ENCODE measurements at places on chromosomes 7 and 10.

GRCh38 chr7:112071856-112072255, 134.3 kb downstream of the DOCK4 start:
- no peak for DNase-seq

DNA sequence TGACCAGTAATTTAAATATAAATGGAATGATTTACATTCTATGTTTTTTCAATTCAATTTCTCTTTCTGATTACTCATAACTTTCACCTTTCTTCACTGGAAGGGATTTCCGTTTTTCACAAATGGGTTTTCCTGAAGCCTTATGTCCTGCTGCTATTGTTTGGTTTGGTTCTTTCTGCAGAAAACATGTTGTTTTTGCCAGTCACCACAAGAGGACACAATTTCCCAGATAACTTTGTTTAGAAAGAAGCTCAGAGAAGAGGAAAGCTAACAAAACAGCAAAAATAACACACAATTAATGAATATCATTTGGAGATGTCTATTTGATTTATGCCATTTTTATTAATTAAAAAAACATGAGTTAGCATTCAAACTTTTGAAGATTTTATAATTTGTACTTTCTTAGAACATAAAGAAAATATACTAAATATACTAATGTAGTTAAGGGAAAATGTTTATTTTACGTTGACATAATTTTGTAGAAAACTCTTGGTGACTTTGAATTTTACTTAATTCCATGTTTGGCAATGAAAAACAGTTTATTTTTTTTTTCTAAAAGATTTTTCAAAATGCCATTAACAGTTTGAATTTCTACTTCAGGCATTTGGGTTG, 4.6 kb upstream of the TWIST1 start:
- no peak for DNase-seq

- no peak for DNase-seq
Observed at GRCh38 chr10:128657548-128657947, 531.3 kb upstream of the MKI67 start.

DNA sequence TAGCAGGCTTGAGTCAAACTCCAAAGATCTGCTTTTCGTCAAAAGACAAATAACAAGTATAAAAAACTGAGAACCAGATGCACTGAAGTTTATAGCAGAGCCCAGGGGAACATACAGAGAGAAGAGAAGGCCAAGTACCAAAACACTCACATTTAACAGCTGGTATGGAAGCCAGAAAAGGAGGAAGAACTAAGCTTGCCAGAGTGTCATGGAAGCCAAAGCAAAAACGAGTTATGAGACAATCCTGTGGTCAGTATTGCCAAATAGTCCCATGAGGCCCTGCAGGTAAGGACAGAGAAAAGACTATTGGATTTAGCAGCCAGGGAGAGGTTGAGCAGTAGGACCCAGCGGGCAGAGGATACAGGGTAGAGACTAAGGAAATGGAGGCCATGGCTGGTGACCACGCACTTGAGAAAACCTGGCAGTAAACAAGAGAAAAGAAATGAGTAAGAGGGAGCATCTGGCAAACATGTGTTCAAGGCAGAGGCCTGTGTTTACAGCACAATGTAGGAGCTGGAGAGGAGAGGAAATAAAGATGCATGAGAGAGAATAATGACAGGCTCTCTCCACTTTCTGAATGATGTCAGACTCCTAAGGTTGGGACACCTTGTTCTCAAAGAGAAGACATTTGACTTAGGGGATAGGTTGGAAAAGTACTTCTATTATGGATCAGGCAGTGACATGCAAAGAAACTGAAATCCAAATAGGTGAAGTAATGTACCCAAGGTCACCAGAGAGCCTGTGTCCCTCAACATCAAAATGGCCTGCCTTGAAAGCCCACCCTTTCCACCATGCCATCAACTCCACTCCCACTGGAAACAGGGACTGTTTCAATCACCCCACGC, 9.1 kb downstream of the CREB3L2 start:
- no peak for DNase-seq

DNA sequence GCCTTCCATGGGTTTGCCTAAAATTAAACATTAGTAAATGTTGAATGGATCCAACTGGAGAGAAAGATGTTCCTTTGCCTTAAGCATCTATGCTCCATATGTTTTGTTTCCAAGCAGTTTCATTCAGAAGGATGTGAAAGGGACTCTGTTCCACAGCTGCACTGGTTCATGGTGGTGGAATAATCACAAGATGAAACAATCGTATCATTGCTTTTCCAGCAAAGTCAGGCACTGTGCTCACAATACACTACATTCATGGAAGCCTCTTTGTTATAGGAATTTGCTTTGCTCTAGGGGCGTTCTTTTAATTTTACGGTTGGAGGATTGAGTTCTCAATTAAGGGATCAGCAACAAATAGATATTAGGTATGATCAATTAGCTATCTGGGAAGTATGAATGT, 33.8 kb downstream of the RAMP3 start:
- DNase-seq, result no peak

GRCh38 chr10:121654021-121654545, 55.8 kb upstream of the FGFR2 start:
- DNase-seq, result no peak

- DNase-seq, result no peak
Observed at GRCh38 chr10:51176976-51177695, 102.8 kb downstream of the PRKG1 start.

DNA sequence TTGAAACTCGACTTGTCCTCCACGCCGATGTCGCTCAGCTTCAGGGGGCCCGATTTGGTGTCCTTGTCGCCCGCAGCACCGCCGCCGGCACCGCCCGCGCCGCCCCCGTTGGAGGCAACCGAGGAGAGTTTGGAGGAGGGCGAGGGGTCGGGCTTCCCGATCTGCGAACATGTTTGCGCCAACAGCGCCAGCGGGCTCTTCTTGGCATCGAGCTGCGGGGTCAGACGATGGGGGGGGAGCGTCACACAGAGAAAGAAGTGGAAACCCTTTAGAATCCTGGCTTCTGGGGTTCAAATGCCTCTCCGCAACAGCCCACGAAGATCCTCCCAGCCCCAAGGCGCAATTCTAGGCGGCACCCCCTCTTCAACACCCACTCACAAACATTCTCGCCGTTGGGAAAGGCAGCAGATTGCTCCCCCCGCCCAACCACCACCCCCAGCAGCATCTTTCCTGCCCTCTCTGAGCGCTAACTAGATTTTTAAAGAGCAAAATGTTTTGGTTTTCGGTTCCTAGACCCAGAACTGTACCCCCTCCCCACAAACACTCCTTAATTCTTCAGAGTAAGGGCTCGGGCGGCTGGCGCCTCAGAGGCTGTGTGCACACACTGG, 1.3 kb downstream of the ZNF503 start:
- DNase-seq, result no peak

DNA sequence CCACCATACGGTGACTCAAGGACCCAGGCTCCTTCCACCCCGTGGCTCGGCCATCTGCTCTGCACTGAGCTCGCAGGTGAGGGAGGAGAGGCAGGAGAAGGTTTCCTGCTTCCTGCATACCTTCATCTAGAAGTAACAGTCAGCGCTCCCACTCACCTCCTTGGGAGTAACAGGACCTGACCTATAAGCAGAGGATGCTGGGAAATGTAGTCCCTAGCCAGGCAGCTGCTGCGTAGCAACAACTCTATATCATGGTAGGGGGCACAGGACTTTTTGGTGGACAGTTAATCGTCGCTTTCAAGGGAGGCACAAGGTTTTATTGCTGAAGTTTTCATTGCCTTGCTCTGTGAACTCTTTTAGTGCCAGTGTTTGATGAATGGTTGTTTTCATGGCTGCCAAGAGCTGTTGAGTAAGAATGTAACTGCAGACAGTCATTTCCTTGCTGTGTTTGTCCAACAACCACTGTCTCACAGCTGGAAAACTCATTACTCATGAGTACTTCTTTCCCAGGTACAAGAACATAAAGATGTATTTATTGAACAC, 10.2 kb upstream of the ZFYVE27 start:
- DNase-seq, result no peak

- DNase-seq, result no peak
Observed at GRCh38 chr10:124428207-124428777, 9.6 kb upstream of the OAT start.

GRCh38 chr7:80100254-80100653, 34.4 kb upstream of the GNAI1 start:
- DNase-seq, result no peak

DNA sequence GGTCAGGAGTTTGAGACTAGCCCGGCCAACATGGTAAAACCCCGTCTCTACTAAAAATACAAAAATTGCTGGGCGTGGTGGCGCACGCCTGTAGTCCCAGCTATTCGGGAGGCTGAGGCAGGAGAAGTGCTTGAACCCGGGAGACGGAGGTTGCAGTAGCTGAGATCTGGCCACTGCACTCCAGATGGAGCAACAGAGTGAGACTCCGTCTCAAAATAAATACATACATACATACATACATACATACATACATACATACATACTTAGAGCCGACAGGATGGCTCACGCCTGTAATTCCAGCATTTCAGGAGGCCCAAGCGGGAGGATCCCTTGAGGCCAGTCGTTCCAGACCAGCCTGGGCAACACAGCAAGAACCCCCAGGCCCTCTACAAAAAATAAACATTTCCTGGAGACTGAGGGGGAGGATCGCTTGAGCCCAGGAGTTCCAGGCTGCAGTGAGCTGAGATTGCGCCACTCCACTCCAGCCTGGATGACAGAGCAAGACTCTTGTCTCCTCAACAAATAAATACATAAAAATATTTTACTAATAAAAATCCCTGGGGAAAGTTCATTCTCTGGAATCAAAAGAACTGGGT, 90.9 kb upstream of the TNRC18 start:
- no peak for DNase-seq

DNA sequence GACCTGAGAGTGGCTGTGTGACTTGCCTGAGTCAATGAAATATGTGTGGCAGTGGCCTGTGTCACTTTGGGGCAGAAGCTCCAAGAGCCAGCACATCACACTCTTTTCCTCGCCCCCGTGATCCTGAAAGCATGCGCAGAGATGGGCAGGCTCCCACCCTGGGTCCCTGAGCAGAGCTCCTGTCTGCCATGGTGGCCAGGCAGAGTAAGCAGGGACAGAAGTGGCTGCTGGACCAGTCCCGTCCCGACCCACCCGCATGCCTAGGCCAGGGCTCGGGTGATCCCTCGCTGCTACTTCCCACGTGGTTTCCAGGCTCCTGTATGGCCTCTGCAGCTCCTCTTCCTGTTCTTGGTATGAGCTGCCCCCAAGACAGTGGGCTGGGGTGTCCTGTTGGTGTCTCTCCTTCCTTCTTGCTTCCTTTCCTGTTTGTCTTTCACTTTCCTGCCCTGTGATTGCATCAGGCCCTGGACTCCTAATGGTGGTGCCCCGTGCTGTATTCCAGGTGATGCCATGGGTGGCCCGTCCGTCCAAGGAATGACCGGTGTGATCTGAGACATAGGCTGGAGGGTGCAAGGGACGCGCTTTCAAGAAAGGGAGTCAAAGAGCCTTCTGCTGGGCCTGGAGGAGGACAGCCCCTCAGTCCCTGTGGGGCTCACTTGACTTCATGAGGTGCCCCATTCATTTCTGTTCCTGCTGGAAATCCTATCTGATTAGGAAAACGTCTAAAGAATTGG, 71.4 kb upstream of the SHH start:
- DNase-seq, result no peak

GRCh38 chr7:127114742-127115265, 137.9 kb downstream of the GRM8 start:
- no peak for DNase-seq

DNA sequence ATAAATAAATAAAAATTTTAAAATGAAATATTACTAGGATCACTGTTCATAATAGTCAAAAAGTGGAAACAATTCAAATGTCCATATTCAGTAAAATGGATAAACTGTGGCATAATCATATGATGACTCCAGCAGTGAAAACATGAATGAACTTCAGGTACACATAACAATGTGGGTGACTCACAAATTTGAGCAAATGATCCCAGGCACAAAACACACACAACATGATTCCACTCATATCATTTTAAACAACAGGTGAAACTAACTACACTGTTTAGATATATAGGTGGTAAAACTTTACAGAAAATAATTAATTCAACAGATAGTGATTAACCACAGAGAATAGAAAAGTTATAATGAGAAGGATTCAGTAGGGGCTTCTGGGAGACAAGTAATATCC, 14.7 kb upstream of the SAMD8 start:
- no peak for DNase-seq

- DNase-seq, result no peak
Observed at GRCh38 chr7:151168003-151168786, 701 bp upstream of the GBX1 start.

- no peak for DNase-seq
Observed at GRCh38 chr7:134174795-134175261, 47.7 kb downstream of the LRGUK start.

GRCh38 chr10:111125102-111125501, 48.3 kb downstream of the ADRA2A start:
- DNase-seq, result no peak

DNA sequence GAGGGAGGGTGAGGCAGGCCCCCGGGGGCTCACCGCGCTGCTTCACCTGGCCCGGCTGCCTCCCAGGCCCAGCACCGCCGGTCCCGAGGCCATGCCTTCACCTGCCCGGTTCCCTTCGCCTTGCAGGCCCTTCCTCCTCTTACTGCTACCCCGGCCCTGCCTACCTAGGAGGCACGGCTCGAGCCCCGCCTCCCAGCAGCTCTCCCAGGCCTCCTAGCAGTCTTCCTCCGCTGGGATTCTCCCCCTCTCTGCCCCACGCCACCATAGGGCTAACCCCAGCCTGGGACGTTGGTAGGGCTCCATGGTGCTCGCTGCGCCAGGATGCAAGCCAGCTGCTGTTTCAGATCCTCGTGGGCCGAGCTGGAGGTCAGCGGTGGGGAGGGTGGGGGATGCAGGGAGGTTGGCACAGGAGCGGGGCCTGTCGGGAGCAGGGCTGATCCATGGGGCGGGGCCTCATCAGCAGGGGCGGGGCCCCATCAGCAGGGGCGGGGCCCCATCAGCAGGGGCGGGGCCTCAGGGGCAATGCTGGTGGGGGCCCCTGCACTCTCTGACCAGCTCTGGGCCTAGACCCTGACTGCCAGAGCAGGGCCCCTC, 63.3 kb downstream of the RASGEF1A start:
- DNase-seq, result no peak

DNA sequence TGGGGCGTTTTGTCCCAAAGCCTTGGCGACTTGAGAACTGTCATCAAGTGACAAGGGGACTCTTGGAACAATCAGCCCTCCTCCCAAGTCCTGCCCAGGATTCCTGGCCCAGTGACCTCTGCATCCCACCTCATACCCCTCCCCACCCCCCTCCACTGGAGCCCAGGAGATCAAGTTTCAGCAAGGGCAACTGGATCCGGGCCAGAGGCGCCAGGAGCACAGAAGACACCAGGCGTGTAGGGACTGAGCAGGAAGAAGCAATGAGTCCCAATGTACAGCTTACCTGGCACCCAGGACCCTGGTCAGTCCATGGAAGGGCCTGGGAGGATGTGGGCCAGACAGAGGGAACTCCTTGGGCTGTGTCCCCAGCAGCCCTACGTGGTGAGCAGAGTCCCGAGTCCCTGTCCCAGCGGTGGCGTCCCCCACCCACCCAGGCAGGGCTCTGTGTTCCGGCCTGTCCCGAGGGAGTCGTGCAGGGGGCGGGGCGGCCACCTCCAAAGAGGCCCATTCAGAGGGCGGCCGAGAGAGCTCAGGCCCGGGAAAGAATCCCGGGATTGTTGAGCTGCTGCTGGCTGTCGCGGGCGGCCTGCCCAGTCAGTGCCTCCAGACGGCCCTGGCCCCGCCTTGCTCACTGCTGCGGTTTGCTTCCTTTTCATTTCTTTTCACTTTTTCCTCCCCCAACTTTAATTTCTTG, 254.1 kb downstream of the TNS3 start:
- no peak for DNase-seq
